ENCODE measurements at places on chromosomes 5 and 9.

DNA sequence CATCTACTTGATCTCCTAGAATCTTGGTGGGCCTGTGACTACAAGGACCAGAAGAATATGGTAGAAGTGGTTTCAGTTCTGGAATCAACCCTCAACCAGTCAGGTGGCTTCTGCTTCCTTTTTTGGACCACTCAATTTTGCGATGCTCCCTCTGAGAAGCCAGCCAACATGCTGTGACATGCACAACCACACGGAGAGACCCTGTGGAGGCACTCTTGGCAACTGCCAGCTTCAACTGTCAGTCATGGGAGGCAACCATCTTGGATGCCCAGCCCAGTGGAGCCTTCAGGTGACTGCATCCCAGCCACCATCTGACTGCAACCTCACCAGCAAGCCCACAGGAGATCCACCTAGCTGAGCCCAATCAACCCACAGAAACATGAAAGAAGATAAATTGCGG, 137.3 kb downstream of the FAM114A2 start:
- DNase-seq: no peak

DNA sequence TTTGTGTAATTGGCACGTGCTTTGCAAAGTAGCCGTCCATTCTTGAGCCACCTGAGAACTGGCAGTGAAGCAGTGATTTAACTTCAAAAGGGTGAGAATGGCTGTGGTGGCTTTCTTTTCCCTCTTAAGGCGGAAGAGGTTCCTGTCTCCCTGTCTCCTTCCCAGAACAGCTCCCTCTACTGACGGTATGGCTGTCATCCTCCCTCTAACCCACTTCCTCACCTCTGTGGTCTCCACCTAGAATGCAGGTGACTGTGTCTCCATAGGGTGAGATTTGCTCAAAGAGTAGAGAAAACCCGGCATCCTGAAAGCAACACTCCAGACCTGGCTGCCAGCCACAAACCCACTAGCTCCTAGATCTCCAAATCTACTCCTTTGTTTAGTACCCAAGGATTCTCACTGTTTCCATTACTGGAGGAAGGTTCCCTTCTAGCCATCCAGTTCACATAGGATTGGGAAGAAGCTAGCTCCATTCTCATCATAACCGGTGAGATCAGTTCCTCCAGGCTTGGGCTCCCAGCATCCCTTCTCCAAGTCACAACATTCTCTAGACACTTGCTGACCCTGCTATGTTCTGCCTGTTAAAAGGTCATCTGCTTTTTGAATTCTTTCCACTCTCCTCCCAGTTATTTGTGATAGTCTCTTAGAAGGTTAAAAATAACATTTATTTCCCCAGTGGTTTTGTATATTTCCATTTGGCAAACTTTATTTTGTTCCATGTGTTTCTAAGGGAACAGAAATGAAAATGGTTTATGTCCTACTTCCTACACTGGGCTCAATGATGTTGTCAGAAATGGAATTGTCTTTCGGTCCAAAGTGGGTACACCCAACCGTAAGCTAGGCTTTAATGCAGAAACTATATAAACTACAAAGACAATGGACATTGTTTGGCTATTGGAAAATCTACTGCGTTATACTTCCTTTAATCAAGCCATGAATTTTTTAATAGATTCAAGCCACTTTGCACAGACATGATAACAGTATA, 269.4 kb downstream of the CWC27 start:
- no peak for DNase-seq

DNA sequence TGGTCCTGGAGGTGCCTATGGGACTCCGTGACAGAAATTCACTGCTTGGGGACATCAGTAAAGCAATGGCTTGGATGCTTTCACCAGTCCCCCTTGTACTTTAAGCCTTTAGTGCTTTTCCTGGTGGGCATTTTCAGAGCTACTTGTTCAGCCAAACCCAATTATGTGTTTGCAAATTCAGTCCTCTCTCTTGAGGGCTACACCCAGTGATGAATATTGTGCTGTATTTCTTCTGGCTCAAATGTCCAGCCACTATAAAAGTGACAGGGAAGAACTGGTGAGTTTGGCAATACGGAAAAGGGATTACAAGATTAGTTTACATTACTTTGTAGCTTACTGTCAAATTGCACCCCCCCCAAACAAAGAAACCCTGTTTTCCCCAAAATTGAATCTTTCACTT, 4.5 kb downstream of the THBS4 start:
- DNase-seq: no peak

GRCh38 chr9:121098567-121099198, 23.9 kb downstream of the CNTRL start:
- DNase-seq: no peak

- DNase-seq: no peak
Observed at GRCh38 chr5:40405230-40405629, 274.5 kb upstream of the PTGER4 start.

GRCh38 chr9:70006306-70006705, 37.3 kb upstream of the MAMDC2 start:
- no peak for DNase-seq

DNA sequence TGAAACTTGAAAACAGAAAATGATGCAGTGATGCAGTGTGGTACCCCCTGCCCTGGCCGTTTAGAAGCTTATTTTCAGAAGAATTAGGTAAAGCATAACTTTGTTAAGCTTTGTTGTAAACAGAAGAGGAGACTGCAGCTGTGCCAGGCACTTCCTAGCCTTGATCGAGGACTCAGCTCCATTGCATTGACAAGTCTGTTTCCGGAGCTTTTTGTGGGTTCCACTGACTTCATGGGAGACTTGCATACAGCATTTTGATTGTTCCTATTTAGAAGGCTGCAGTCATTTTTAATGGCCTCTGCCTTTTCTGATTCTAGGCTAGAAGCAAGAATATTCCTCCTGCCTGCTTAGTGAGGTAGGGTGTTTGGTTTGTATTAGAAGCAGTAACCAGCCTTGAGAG, 12.3 kb downstream of the MVB12B start:
- no peak for DNase-seq

GRCh38 chr5:93941897-93942296, 200.5 kb upstream of the POU5F2 start:
- no peak for DNase-seq

DNA sequence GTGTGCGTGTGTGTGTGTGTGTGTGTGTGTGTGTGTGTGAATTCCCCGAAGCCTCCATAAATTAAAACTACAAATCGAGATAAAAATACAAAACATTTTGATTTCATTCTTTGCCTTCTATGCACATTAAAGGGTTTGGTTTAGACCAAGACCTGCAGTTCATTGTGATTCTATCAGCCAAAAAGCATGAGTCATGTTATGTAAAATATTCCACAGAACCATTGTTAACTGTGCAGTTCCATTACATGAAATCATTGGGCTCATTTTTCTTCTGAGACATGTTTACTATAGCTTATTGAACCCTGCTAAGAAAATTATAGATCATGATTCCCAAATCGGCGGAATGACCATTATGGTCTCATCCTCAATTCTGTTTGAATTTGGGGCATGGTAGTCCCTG, 11.7 kb downstream of the CAVIN4 start:
- no peak for DNase-seq

- DNase-seq: no peak
Observed at GRCh38 chr9:100322954-100323536, 29.7 kb downstream of the TEX10 start.

GRCh38 chr5:24368115-24368514, 276.7 kb downstream of the CDH10 start:
- DNase-seq: no peak

DNA sequence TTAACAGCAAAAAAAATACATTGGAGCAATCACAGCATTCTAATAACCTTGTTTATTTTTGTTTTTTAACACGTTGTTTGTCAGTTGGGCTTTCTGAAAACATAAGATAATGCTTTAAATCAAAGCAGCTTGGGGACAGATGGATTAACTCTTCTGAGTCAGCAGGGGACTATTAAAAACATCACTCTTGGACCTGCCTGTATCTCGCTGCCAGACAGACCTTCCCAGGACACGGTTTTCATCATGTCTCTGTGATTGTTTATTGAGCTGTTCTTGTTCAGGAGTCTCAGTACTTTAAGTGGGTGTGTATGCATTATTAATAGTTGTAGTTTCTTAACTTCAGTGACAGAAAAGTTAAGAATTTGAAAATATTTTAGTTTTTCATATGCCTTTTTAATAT, 173.2 kb downstream of the SH3GL2 start:
- no peak for DNase-seq

Measured in progenitor cell of endocrine pancreas (in vitro differentiated cells).